ENCODE measurements at places on chromosomes 12 and 14. TPM values are rescaled to one million over a fixed set of nuclear protein-coding genes. Genes with fewer than 3 reads are reported as not detected.

GRCh38 chr14:32761381-32761968 is 177.2 kb upstream of the NPAS3 start:
- no peaks in the 10 kb centered on the region for H3K36me3 ChIP-seq
- no peak for DNase-seq
- no peaks in the 10 kb centered on the region for H3K27me3 ChIP-seq
- no peak overlapping the region for H3K27ac ChIP-seq
- H3K4me3 ChIP-seq = no peak overlapping the region

- H3K4me1 ChIP-seq = peaks cover 5% of the 10 kb centered on the region
- no peaks in the 10 kb centered on the region for H3K27me3 ChIP-seq
- H3K36me3 ChIP-seq = no peaks in the 10 kb centered on the region
Observed at GRCh38 chr12:46608431-46609272, 217.1 kb downstream of the SLC38A4 start.

DNA sequence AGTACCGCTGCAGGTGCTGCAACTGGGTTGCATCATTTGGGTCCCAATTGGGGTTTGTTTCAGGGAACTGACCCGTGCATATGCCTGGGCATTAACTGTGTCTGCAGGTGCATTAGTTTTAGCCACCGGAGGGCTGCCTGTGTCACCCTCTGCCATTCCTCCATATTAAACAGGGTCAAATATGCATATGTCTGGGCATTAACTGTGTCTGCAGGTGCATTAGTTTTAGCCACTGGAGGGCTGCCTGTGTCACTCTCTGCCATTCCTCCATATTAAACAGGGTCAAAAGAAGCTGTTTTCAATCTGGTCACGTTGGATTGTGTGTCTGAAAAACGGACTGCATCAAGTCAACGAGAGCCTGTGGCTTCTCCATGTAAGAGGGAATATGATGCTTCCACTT is 1317.0 kb downstream of the TMEM121 start:
- DNase-seq = no peak
- no peak overlapping the region for H3K4me3 ChIP-seq
- peaks cover 50% of the 10 kb centered on the region for H3K4me1 ChIP-seq
- H3K27me3 ChIP-seq = no peaks in the 10 kb centered on the region

The CMA1 gene
- not detected for total RNA-seq

DNA sequence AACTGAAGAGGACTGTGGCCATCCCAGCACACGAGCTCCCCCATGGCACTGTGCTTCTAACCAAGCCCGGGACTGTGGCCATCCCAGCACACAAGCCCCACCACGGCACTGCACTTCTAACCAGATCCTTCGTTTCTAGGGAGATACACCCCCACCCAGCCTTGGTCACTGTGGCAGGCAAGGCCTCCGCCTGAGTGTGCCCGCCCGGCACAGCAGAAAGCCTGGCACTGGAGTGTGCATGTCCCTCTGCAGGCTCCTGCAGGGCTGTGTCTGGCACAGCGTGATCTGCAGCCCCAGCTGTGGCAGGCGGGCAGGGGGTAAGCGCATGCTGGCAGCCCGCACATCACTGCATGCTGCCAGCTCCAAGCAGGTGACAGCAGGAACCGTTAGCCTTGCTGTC is 49.8 kb downstream of the CCDC85C start:
- H3K4me1 ChIP-seq = peaks cover 28% of the 10 kb centered on the region
- H3K36me3 ChIP-seq = no peaks in the 10 kb centered on the region
- DNase-seq = peak; percentile 69
- no peak overlapping the region for H3K27ac ChIP-seq
- no peak overlapping the region for H3K4me3 ChIP-seq

GRCh38 chr12:12717586-12718380 is 615 bp downstream of the CDKN1B start:
- H3K27ac ChIP-seq = peak overlapping the region; percentile 99
- H3K36me3 ChIP-seq = no peaks in the 10 kb centered on the region
- H3K4me1 ChIP-seq = peaks cover 53% of the 10 kb centered on the region

- H3K4me1 ChIP-seq = peaks cover 13% of the 10 kb centered on the region
- DNase-seq = peak; percentile 19
- H3K27ac ChIP-seq = no peak overlapping the region
- no peaks in the 10 kb centered on the region for H3K36me3 ChIP-seq
Observed at GRCh38 chr14:101628975-101629374, 67.7 kb downstream of the DIO3 start.

GRCh38 chr12:95088379-95088778 is 15.0 kb upstream of the NR2C1 start:
- DNase-seq = no peak
- H3K27ac ChIP-seq = no peak overlapping the region
- peaks cover 10% of the 10 kb centered on the region for H3K36me3 ChIP-seq
- no peaks in the 10 kb centered on the region for H3K27me3 ChIP-seq
- no peaks in the 10 kb centered on the region for H3K4me1 ChIP-seq

The KLRC2 gene
- total RNA-seq = 3.1 TPM

GRCh38 chr12:32603858-32604257 is 75.2 kb upstream of the DNM1L start:
- H3K27ac ChIP-seq = no peak overlapping the region
- H3K27me3 ChIP-seq = no peaks in the 10 kb centered on the region
- H3K4me3 ChIP-seq = no peak overlapping the region
- H3K4me1 ChIP-seq = no peaks in the 10 kb centered on the region
- no peak for DNase-seq
- no peaks in the 10 kb centered on the region for H3K36me3 ChIP-seq

DNA sequence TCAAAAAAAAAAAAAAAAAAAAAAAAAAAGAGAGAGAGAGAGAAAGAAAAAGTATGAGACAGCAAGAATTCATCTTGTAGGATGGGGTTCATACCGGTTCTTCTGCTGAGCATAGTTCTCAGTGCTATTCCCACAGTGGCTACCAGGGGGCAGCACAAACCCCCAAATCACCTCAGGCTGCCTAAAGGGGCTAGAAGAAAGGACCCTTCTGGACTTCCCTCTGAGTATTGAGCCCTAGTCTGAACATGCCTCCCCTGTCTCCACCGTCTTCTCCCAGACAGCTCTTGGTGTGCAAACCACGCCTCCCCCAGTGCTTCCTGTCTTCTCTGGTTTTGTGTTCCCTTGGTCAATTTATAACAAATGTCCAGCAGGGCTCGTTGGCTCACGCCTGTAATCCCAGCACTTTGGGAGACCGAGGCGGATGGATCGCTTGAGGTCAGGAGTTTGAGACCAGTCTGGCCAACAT is 31.3 kb upstream of the SMUG1 start:
- H3K4me3 ChIP-seq = no peak overlapping the region
- no peaks in the 10 kb centered on the region for H3K36me3 ChIP-seq
- H3K27me3 ChIP-seq = no peaks in the 10 kb centered on the region
- no peak overlapping the region for H3K27ac ChIP-seq
- peak; percentile 40 for DNase-seq
- peaks cover 27% of the 10 kb centered on the region for H3K4me1 ChIP-seq

GRCh38 chr12:50246197-50246865 is 37.0 kb downstream of the LIMA1 start:
- H3K4me3 ChIP-seq = no peak overlapping the region
- H3K36me3 ChIP-seq = no peaks in the 10 kb centered on the region
- H3K4me1 ChIP-seq = peaks cover 23% of the 10 kb centered on the region
- no peak for DNase-seq
- H3K27ac ChIP-seq = peak overlapping the region; percentile 58

The SMCO2 gene
- total RNA-seq = not detected

DNA sequence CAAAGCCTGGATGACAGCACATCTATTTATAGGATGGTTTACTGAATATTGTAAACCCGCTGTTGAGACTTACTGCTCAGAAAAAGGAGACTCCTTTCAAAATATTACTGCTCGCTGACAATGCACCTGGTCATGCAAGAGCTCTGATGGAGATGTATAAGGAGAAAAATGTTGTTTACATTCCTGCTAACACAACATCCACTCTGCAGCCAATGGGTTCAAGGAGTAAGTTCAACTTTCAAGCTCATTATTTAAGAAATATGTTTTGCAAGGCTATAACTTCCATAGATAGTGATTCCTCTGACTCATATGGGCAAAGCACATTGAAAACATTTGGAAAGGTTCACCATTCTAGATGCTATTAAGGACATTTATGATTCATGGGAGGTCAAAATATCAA is 201.7 kb downstream of the SNAPC1 start:
- no peak for DNase-seq
- H3K4me3 ChIP-seq = no peak overlapping the region
- H3K4me1 ChIP-seq = no peaks in the 10 kb centered on the region
- H3K27me3 ChIP-seq = no peaks in the 10 kb centered on the region
- no peaks in the 10 kb centered on the region for H3K36me3 ChIP-seq
- H3K27ac ChIP-seq = no peak overlapping the region

- no peak overlapping the region for H3K4me3 ChIP-seq
- no peaks in the 10 kb centered on the region for H3K36me3 ChIP-seq
- DNase-seq = no peak
- no peaks in the 10 kb centered on the region for H3K4me1 ChIP-seq
- no peak overlapping the region for H3K27ac ChIP-seq
Observed at GRCh38 chr14:34254031-34254430, 208.0 kb downstream of the SPTSSA start.

The OTX2 gene
- not detected for total RNA-seq

GRCh38 chr12:49728446-49728845 is 12.9 kb upstream of the TMBIM6 start:
- no peak for DNase-seq
- H3K27me3 ChIP-seq = no peaks in the 10 kb centered on the region
- no peak overlapping the region for H3K27ac ChIP-seq
- H3K4me1 ChIP-seq = no peaks in the 10 kb centered on the region

GRCh38 chr14:74616996-74617700 is 5.1 kb upstream of the LTBP2 start:
- no peak overlapping the region for H3K4me3 ChIP-seq
- no peaks in the 10 kb centered on the region for H3K36me3 ChIP-seq
- no peak for DNase-seq
- H3K27me3 ChIP-seq = no peaks in the 10 kb centered on the region

- H3K4me3 ChIP-seq = no peak overlapping the region
- H3K36me3 ChIP-seq = no peaks in the 10 kb centered on the region
- H3K27ac ChIP-seq = no peak overlapping the region
- DNase-seq = no peak
- H3K27me3 ChIP-seq = no peaks in the 10 kb centered on the region
Observed at GRCh38 chr14:22409006-22409405, 180.0 kb downstream of the DAD1 start.

- no peak overlapping the region for H3K4me3 ChIP-seq
- H3K4me1 ChIP-seq = peaks cover 48% of the 10 kb centered on the region
- no peak for DNase-seq
- H3K27ac ChIP-seq = no peak overlapping the region
- no peaks in the 10 kb centered on the region for H3K27me3 ChIP-seq
Observed at GRCh38 chr14:105205673-105206208, 24.6 kb upstream of the NUDT14 start.

- DNase-seq = no peak
- no peaks in the 10 kb centered on the region for H3K27me3 ChIP-seq
- H3K36me3 ChIP-seq = no peaks in the 10 kb centered on the region
- no peak overlapping the region for H3K27ac ChIP-seq
Observed at GRCh38 chr14:102215576-102216250, 76.0 kb downstream of the WDR20 start.

DNA sequence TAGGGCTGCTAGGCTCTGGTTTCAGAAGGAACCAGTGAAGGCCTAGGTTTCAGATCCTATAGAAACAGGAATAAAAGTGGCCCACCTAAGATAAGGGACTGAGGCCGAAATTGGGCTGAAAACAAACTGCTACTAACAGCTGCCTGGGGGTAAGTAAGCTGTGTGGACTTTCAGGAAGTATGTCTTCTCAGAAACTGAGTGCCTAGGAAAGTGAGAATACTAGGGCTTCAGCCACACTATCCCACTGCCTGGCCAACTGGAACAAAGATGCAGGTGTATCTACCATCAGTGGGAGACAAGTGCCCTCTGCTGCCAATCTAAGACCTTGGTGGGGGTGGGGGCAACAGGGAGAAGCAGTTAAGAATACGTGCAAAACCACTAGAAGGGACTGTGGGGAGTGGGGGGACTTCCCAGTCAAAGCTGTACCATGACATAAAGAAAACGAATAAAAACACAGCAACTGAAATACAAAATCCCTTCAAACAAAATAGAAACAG is 82.5 kb downstream of the MED13L start:
- DNase-seq = no peak
- H3K36me3 ChIP-seq = no peaks in the 10 kb centered on the region
- no peak overlapping the region for H3K27ac ChIP-seq
- peaks cover 49% of the 10 kb centered on the region for H3K4me1 ChIP-seq
- H3K4me3 ChIP-seq = no peak overlapping the region

GRCh38 chr12:112018571-112019237 is 5.5 kb downstream of the ERP29 start:
- peaks cover 23% of the 10 kb centered on the region for H3K4me1 ChIP-seq
- H3K27me3 ChIP-seq = no peaks in the 10 kb centered on the region
- no peak for DNase-seq
- no peak overlapping the region for H3K4me3 ChIP-seq
- peaks cover 28% of the 10 kb centered on the region for H3K36me3 ChIP-seq

GRCh38 chr14:100045642-100046344 is 19.4 kb upstream of the EVL start:
- no peaks in the 10 kb centered on the region for H3K36me3 ChIP-seq
- no peaks in the 10 kb centered on the region for H3K27me3 ChIP-seq
- H3K4me3 ChIP-seq = no peak overlapping the region
- no peak overlapping the region for H3K27ac ChIP-seq
- H3K4me1 ChIP-seq = peaks cover 4% of the 10 kb centered on the region

DNA sequence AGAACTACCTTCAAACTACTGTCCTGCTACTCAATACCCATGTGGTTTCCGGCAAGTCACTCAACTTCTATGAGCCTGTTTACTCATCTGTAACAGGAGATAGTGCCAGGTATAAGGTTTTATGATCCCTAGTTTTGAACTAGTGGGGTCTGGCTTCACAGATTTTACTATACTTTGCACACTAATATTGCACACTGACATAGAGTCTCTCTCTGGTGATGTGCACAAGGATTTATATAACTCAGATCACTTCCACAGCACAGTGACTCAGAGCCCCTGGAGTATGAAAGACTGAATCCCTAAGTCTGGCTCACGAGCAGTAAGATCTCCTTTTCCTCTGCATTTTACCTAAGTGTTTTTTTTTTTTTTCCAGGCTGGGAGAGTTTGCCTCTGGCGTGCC is 69.7 kb upstream of the SLC38A2 start:
- no peaks in the 10 kb centered on the region for H3K27me3 ChIP-seq
- H3K27ac ChIP-seq = no peak overlapping the region
- DNase-seq = no peak
- peaks cover 12% of the 10 kb centered on the region for H3K4me1 ChIP-seq
- no peaks in the 10 kb centered on the region for H3K36me3 ChIP-seq
- no peak overlapping the region for H3K4me3 ChIP-seq

- H3K27me3 ChIP-seq = no peaks in the 10 kb centered on the region
- no peak overlapping the region for H3K4me3 ChIP-seq
- no peak for DNase-seq
- H3K4me1 ChIP-seq = no peaks in the 10 kb centered on the region
- no peaks in the 10 kb centered on the region for H3K36me3 ChIP-seq
Observed at GRCh38 chr14:96792003-96792402, 5.2 kb upstream of the VRK1 start.

The ANG gene
- total RNA-seq = 16.8 TPM

- H3K4me1 ChIP-seq = no peaks in the 10 kb centered on the region
- H3K27ac ChIP-seq = no peak overlapping the region
Observed at GRCh38 chr14:51862176-51862796, 1.9 kb downstream of the GNG2 start.

All from upper lobe of left lung (tissue), 6 donors.